ENCODE measurements at places on chromosomes 5 and 9.

DNA sequence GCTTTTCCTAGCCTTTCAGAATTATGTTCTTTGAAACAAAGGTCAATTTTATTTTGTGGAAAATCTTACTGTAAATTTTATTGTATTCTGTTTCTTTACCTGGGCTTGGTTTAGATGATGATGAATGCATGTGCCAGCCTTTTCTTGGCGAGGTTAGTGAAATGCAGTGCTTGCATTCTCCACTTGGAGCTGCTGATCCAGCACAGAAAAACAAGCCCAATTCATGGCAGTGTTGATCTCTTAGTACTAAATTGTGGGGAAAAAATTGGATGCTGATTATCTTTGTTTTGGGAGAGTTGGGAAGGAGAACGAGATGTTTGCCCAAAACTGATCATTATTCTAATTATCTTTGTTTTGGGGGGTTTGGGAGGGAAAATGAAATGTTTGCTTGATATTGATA is 3.7 kb downstream of the HABP4 start:
- H3K4me1 ChIP-seq = peaks cover 3% of the 10 kb centered on the region
- H3K27ac ChIP-seq = no peak overlapping the region
- no peaks in the 10 kb centered on the region for H3K36me3 ChIP-seq
- H3K27me3 ChIP-seq = no peaks in the 10 kb centered on the region
- no peak overlapping the region for H3K4me3 ChIP-seq
- no peak for DNase-seq

DNA sequence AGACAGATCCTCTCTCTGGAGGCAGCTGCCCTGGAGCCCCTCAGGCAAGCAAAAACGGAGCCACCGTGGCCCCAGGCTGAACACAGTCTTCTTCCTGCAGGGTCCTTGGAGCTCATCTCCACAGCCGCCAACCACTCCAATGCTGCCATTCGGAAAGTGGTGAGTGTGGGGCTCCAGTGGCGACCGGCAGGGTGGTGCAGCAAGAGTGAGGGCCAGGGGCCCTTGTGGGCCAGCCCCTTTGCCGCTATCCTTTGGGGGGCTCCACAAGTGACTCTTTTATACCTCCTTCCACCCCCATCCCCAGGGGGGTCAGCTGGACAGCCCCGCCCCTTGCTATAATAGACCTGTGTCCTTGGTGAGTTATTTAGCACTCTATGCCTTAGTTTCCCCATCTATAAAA is 47.4 kb upstream of the SUSD3 start:
- H3K27me3 ChIP-seq = no peaks in the 10 kb centered on the region
- no peak overlapping the region for H3K27ac ChIP-seq
- no peaks in the 10 kb centered on the region for H3K4me1 ChIP-seq

- no peaks in the 10 kb centered on the region for H3K36me3 ChIP-seq
- H3K4me1 ChIP-seq = no peaks in the 10 kb centered on the region
- H3K27me3 ChIP-seq = no peaks in the 10 kb centered on the region
- DNase-seq = no peak
Measured at GRCh38 chr5:163712011-163712410, 206.6 kb downstream of the MAT2B start.

DNA sequence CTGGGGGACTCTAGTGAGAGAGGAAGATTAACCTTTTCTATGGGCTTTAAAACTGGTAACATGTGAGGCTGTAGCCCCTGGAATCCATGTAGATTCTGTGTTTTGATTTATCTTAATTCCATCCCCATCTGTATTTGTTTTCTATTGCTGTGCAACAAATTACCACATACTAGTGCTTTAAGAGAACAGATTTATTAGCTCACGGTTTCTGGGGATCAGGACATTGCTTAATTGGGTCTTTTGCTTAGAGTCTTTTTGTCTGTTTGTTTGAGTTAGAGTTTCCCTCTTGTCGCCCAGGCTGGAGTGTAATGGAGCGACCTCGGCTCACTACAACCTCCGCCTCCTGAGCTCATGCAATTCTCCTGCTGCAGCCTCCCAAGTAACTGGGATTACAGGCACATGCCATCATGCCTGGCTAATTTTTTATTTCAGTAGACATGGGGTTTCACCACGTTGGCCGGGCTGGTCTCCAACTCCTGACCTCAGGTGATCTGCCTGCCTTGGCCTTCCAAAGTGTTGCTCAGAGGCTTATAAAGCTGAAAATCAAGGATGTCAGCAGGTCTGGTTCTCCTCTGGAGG is 29.9 kb upstream of the GNA14 start:
- H3K4me3 ChIP-seq = no peak overlapping the region
- no peak overlapping the region for H3K27ac ChIP-seq
- DNase-seq = no peak
- no peaks in the 10 kb centered on the region for H3K27me3 ChIP-seq
- no peaks in the 10 kb centered on the region for H3K4me1 ChIP-seq
- no peaks in the 10 kb centered on the region for H3K36me3 ChIP-seq

- H3K4me1 ChIP-seq = peaks cover 11% of the 10 kb centered on the region
- no peak for DNase-seq
- peaks cover 55% of the 10 kb centered on the region for H3K36me3 ChIP-seq
- H3K27me3 ChIP-seq = no peaks in the 10 kb centered on the region
- no peak overlapping the region for H3K27ac ChIP-seq
Measured at GRCh38 chr5:115542651-115543364, 1.8 kb downstream of the FEM1C start.

DNA sequence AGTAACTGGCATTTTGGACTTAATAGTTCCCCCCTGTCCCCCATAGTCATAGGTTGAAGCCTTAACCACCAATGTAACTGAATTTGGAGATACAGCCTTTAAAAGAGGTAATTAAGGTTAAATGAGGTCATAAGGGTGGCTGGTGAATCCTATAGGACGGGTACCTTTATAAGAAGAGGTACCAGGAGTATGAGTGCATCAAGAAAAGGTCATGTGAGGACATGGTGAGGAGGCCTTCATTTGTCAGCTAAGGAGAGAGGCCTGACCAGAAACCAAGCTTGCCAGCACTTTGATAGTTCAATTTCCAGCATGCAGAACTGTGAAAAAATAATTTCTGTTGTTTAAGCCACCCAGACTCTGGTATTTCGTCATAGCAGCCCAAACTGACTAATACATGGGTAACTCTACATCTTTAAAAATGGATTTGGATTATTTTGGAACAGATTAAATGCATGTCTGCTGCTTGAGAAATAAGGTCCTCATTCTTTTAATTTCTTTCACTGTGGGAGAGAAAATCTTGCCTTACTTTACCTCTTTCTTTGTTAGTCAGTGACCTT is 9.7 kb downstream of the RASA1 start:
- DNase-seq = no peak
- no peaks in the 10 kb centered on the region for H3K4me1 ChIP-seq
- H3K27me3 ChIP-seq = no peaks in the 10 kb centered on the region
- H3K36me3 ChIP-seq = no peaks in the 10 kb centered on the region
- H3K4me3 ChIP-seq = no peak overlapping the region
- no peak overlapping the region for H3K27ac ChIP-seq

DNA sequence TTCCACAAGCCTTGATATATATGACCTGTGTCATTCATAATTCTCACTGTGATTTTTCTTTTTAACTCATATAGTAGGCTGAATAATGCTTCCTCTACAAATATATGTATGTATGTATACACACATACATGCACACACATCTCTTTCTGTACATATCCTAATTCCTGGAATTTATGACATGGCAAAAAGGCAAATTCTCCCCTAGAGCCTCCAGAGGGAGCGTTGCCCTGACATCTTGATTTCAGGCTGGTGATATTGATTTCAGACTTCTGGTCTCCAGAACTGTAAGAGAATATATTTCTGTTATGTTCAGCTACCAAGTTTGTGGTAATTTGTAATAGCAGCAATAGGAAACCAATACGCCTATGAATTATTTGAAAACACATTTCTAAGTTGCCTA is 166.6 kb upstream of the GAS1 start:
- H3K4me3 ChIP-seq = no peak overlapping the region
- H3K27ac ChIP-seq = no peak overlapping the region
- H3K36me3 ChIP-seq = no peaks in the 10 kb centered on the region
- no peaks in the 10 kb centered on the region for H3K27me3 ChIP-seq

GRCh38 chr5:173670130-173670651 is 53.7 kb upstream of the BOD1 start:
- peaks cover 7% of the 10 kb centered on the region for H3K27me3 ChIP-seq
- H3K4me1 ChIP-seq = peaks cover 11% of the 10 kb centered on the region
- no peak overlapping the region for H3K27ac ChIP-seq
- H3K4me3 ChIP-seq = no peak overlapping the region

All from neuronal stem cell (in vitro differentiated cells).